HFFc6 (cell line): ENCODE measurements at places on chromosomes 12 and 14. TPM values are rescaled to one million over a fixed set of nuclear protein-coding genes. Genes with fewer than 3 reads are reported as not detected.

The FOXN3 gene
- total RNA-seq: 33.3 to 36.7 TPM (median 34.3 TPM) in 3 replicates

GRCh38 chr12:57342207-57342691 lies 88.6 kb downstream of the R3HDM2 start:
- no peak overlapping the region for H3K27ac ChIP-seq
- H3K36me3 ChIP-seq: peaks cover 16% of the 10 kb centered on the region
- H3K4me1 ChIP-seq: peaks cover 12% of the 10 kb centered on the region
- no peak overlapping the region for H3K4me3 ChIP-seq

The CLEC4D gene
- not detected in 3 replicates for total RNA-seq

DNA sequence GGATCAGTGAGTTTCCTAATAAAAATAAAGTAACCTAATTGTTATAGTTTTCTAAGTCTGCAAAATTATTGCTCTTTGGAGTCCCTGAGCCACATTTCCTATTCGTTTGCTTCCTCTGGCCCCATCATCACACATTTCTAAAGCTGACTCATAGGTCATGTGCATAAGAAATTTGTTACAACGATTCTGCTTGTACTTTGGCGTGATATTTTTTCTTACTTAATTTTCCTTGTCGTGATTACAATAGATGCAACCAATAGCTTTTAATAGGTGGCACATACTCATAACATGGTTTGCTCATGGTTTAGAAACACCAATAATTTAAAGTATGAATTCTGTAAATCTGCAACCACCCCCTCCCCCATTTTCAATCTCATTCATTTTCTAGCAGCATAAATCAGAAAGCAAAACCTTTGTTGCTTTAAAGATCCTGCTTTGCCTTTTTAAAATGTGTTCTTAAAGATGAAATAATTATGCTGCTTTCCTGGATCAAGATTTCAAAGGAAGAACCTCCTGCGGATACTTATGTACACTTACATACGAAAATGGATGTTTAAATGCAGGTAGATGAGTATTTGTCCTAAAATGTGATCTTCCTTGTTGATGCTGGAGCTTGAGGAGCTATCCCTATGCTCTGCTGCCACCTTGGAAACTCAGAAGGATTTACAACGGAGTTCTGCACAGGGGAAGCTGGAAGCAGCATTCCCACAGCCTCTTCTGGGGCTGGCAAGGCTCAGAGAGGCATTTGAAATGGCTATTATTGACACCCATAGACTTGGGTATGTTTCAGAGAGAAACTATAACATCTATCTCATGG lies 1.7 kb upstream of the FLRT2 start:
- peaks cover 53% of the 10 kb centered on the region for H3K4me1 ChIP-seq
- H3K4me3 ChIP-seq: peak overlapping the region; percentile 92
- no peaks in the 10 kb centered on the region for H3K36me3 ChIP-seq
- DNase-seq: peak; percentile 78
- H3K27me3 ChIP-seq: no peaks in the 10 kb centered on the region; the same call in 1 of the 2 replicates

The IQSEC3 gene
- not detected in 3 replicates for total RNA-seq

DNA sequence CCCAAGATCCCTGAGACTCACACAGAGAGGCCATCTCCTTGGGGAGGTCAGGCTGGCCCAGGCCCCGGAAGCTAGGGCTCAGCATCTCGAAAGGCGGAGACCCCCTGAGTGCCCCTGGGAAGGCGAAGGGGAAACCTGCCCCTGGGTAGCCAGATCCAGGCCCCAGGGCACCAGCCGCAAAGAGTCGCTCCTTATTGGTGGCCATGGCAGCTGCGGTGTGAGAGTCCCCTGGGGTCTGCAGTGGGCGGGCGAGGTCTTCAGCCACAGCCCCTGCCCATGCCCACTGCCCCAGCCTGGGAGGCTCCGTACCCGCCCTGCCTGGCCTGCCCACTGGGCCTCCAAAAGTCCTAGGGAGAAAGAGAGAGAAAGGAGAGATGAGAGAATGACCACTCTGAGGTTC lies 4.7 kb downstream of the RARG start:
- H3K27ac ChIP-seq: no peak overlapping the region
- DNase-seq: no peak
- H3K4me1 ChIP-seq: peaks cover 63% of the 10 kb centered on the region
- no peak overlapping the region for H3K4me3 ChIP-seq
- H3K36me3 ChIP-seq: no peaks in the 10 kb centered on the region; the same call in 1 of the 2 replicates
- H3K27me3 ChIP-seq: peaks cover 1% of the 10 kb centered on the region

DNA sequence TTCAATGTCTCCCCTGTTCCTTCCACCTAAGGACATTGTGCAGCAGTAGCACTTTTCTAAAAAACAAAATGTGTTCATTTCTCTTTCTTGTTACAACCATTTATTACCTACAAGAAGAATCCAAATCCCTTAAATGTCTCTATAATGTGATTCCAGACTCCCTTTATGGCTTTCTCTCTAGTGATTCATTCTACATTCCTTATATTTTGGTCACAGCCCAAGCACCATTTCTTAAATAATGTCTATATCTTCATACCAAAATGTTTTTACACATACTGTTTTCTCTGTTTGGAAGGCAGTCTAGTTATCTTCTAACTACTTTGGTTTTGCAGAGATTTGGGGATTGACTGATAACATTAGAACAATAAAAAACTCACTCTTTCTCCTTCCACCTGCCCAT lies 1037.3 kb upstream of the FLRT2 start:
- no peaks in the 10 kb centered on the region for H3K27me3 ChIP-seq
- no peak overlapping the region for H3K27ac ChIP-seq
- H3K4me3 ChIP-seq: no peak overlapping the region
- no peaks in the 10 kb centered on the region for H3K36me3 ChIP-seq
- H3K4me1 ChIP-seq: peaks cover 27% of the 10 kb centered on the region

DNA sequence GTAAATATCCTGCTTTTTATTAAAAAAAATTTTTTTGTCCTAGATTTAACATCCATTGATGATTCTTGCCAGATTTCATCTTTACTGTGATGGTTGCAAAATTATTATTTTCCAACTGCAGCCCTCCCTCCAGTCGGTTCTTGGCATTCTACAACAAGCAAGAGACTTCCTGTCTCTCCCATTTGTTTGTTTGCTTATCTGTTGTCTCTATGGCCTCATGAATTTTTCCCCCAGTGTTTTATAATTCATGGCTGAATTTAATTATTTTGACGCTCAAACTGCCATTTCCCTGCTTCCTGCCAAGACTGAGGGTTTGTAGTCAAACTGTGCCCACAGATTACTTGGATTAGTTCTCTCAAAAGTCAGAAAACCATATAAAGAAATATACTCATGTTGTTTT lies 25.9 kb downstream of the CGRRF1 start:
- no peak for DNase-seq
- 0 out of 2 replicates have a peak, but pooled peaks cover 4% of the 10 kb centered on the region for H3K36me3 ChIP-seq
- no peak overlapping the region for H3K4me3 ChIP-seq
- H3K27me3 ChIP-seq: no peaks in the 10 kb centered on the region; the same call in 1 of the 2 replicates

The MYO1H gene
- not detected in 3 replicates for total RNA-seq

The C3AR1 gene
- 0.54 to 0.92 TPM (median 0.85 TPM) in 3 replicates for total RNA-seq

The PTPRO gene
- 0.07 to 0.44 TPM in 2 of 3 replicates, not detected in the other for total RNA-seq

DNA sequence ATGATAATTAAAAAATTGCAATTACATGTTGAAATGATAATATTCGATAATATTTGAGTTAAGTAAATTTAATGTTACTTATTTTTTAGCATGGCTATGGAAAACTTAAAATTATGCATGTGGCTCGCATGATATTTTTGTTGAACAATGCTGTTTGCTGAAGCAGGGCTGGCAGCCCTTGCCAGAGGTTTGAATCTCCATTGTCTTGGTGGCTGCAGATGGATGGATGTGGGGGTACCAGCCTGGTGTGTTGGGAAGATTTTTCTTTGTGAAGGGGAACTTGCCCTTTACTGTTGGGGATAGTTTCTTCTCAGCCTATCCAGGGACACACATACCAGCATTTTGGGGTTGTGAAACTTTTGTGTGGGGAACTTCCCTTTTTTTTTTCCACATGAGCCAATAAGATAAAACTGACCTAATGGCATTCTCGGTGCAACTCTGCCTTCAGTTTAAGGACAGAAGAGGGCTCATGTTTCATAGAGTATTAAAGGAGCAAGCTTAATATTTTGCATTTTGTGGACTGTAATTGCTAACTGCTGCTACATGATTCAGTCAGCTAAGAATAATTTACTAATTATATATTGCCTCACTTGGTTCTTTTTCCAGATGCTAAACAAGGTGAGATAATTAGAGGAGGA lies 8.8 kb downstream of the RASSF3 start:
- no peaks in the 10 kb centered on the region for H3K27me3 ChIP-seq
- no peak overlapping the region; the same call in 1 of the 2 replicates for H3K4me3 ChIP-seq
- H3K36me3 ChIP-seq: peaks cover 6% of the 10 kb centered on the region
- peak overlapping the region; percentile 74 for H3K27ac ChIP-seq
- H3K4me1 ChIP-seq: peaks cover 46% of the 10 kb centered on the region
- peak; percentile 20 for DNase-seq

The CFAP54 gene
- 0.40 to 0.99 TPM (median 0.58 TPM) in 3 replicates for total RNA-seq

- H3K4me3 ChIP-seq: no peak overlapping the region
- H3K36me3 ChIP-seq: no peaks in the 10 kb centered on the region
- peaks cover 15% of the 10 kb centered on the region for H3K4me1 ChIP-seq
- H3K27me3 ChIP-seq: peaks cover 13% of the 10 kb centered on the region; the same call in 1 of the 2 replicates
These were observed 29.9 kb upstream of the AEBP2 start for GRCh38 chr12:19409376-19409775.
